ENCODE measurements at places on chromosomes 2 and 18.
A peak's percentile ranks its signal among the peaks of the same experiment; 100 is the strongest.

- DNase-seq = no peak
Observed at GRCh38 chr2:25794544-25795276, 83.6 kb downstream of the ASXL2 start.

DNA sequence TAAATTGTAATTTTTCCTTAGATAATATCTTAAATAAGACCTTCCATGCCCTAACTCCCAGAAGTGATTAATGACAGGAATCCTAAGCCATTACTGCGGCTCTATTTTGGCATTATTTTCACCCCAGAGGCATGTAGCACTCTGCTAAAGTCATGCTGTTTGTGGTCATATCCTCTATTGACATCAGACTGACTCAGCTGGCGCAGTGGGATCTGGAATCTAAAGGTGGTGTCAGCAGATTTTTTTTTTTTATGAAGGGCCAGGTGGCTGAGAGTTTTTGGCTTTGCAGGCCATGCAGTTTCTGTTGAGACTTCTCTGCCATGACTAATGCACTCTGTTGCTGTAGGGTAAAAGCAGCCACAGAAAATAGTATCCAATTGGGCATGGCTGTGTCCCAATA lies 64.1 kb upstream of the ACVR1C start:
- DNase-seq = no peak

DNA sequence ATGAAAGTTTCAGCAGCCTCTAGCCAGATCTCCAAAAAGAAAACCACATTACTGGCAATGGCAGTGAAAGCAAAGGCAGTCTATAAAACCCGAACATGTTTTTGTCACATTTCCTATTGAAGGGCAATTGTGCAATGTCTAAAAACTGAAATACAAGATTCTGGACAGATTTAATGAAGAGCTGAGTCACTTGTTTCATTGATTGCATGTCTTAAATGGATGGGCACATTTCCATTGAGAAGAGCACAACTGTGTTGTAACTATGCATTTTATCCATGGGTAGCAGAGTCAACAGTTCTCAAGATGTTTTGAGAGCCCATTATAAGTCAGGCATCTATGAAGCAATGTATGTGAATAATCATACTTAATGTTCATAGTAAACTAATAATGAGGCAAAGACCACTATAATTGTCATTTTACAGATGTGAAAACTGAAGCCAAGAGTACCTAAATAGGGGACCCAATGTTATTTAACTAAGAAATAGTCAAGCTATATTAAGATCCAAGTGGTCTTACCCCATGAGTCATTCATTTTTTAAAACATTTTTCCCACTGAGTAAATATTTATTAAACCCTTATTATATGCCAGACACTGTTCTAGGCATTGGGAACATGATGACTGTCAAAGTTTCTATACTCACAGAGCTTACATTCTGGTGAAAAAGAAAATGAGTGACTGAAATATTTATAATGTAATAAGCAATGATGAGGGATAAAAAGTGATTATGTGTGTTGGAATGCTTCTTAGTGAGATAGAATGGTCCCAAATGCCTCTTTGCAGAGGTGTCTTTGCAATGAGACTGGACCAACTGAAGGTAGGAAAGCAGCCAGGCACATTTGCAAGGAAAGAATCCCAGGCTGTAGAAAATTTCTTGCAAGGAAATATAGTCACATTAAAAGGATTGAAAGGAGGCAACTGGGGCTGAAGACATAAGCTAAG lies 818.9 kb upstream of the ACVR2A start:
- DNase-seq = no peak

DNA sequence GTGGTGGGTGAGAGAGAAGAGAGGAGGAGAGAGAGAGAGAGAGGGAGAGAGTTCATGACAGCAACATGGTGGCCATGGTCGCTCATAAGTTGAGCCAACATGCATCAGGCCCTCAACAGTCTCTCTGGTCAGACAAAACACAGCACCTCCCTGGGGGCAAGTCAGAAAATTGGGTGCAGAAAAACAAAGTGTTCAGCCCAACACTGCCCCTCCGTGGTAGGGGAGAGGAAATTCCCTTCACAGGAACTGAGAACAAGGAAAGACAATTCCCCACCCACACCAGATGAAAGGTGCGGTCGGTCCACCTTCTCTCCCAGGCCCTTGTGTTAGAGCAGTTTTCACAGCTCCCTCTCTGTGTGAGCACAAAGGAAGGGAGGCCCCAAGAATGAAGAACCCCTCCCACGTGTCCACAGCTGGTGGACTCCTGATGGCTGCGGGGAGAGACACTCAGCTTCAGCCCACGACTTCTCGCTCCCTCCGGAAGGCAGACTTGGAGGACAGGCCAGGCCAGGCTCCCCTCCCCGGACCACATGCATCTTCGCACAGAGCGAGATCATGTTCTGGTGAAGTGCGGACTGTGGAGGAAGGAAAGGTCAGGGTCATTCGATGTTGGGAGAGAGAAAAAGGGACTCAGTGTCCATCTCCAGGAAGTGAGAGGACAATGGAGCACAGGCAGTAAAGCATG lies 181.7 kb downstream of the ANAPC1 start:
- peak; percentile 49 for DNase-seq

GRCh38 chr18:48962994-48963561 lies 12.3 kb upstream of the SMAD7 start:
- DNase-seq = no peak

GRCh38 chr18:9910661-9911060 lies 3.2 kb upstream of the VAPA start:
- DNase-seq = no peak

DNA sequence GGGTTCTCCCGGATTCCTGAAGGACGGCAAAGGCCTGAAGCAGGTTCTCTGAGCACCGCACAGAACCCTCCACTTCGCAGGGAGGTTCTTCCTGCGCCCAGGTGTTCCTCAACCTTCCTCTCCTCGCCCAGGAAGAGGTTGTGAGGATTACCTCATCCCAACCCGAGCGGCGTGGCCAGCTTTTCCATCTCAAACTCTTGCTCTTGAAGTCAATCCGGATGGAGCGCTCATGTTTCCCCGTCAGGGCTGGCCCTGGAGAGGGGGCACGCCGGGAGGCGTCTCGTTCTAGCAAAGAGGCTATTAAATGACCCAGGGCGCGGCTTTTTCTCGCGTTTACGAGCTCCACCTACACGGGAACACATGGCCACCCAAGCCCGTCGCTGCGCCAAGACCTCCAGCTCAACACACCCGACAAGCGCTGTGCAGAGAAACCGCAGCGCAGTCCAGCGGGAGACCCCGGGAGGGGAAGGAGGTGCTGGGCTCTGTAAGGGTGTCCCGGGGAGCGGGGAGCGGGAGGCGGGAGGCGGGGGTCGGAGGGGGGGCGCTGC lies 540 bp upstream of the RAB10 start:
- DNase-seq = peak; percentile 96

- DNase-seq = no peak
Observed at GRCh38 chr2:228417956-228418355, 236.5 kb upstream of the SPHKAP start.

DNA sequence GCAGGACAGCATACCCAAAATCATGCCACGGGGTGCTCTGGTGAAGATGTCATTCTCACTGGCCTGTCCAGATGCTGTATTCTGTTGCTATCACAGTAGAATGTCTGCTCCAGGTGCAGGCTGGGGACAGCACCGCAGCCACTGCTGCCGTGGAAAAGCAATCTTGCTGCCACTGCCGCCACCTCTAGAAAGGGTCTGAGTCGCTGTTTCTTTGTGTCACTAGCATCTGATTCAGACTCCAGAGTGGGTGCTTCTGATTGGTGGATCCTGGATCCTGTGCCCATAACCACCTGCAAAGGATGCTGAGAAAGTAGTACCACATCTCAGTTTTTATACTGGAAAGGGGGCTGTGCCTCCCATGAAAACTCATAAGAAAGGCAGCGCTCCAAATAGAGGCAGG lies 45.3 kb upstream of the CTLA4 start:
- DNase-seq = no peak

DNA sequence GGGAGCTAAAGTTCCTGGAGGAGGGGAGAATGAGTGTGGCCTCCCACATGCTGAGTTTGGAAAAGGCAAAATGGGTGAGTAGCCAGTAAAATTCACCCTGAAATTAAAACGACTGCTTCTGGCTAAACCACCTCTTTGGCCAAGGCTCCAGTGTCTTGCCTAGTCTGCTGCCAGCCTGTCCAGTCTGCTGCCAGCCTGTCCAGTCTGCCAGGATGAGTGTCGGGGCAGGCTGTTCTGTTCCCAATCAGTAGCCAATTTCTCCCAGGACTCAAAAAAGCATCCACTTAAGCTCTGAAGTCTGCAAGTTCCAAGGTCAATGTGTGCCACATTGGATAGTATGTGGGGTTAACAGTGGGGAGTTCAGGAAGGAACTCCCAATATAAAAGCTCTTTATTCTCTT lies 134.6 kb upstream of the KLHL29 start:
- no peak for DNase-seq

GRCh38 chr2:226644399-226644865 lies 155.2 kb downstream of the IRS1 start:
- no peak for DNase-seq

GRCh38 chr2:172098287-172098649 lies 4.4 kb downstream of the DLX2 start:
- DNase-seq = no peak

DNA sequence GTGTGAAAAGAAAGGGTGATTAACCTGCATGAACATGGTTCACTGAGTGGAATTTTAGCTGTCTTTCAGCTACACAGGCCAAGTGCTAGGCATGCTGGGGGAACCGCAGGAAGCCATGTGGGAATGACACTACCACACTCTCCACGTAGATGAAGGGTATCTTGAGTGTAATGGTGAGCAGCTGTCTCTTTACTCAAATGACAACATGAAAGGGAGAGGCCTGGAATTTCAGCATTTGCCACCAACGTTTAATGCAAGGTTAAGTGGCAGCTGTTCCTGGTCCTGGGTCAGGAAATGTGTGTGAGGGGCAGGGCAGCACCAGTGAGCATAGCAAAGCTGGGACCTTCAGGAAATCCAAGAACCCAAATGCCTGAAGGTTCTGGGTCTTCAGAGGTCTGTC lies 588.4 kb downstream of the SLC4A3 start:
- DNase-seq = no peak

GRCh38 chr2:240604291-240604938 lies 17.9 kb downstream of the CAPN10 start:
- DNase-seq = peak; percentile 53

GRCh38 chr2:25700221-25700660 lies 26.9 kb upstream of the DTNB start:
- DNase-seq = peak; percentile 15

- no peak for DNase-seq
Observed at GRCh38 chr2:104340879-104341828, 512.8 kb upstream of the POU3F3 start.

DNA sequence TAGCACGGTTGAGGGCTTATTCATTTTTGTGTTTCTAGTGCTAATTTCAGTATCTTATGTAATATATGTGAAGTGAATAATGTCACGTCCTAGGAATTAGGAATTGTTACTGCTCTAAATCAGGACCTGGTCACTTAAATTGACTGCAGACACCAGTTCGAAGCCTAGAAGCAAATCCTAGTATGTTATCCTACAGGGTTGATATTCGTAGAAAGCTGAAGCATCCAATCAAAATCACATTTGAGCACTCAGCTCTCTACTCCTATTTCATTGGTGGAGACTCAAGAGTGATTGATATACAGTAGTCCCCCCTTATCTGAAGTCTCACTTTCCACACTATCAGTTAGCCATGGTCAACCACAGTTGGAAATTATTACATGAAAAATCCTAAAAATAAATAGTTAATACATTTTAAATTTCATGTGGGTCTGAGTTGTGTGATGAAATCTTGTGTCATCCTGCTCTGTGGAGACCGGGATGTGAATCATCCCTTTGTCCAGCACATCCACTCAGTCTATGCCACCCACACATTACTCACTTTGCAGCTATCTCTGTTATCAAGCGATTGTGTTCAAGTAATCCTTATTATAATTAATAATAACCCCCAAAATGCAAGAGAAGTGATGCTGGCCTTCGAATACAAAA lies 35.2 kb upstream of the SCN9A start:
- no peak for DNase-seq

GRCh38 chr2:47357483-47357882 lies 45.5 kb upstream of the MSH2 start:
- DNase-seq = no peak

GRCh38 chr2:42969231-42970150 lies 177.1 kb upstream of the HAAO start:
- DNase-seq = no peak

GRCh38 chr2:45776160-45776955 lies 124.9 kb downstream of the PRKCE start:
- no peak for DNase-seq

- no peak for DNase-seq
Observed at GRCh38 chr2:35463805-35464596, 891.6 kb upstream of the CRIM1 start.

- DNase-seq = no peak
Observed at GRCh38 chr18:66599190-66599589, 4.7 kb downstream of the CDH19 start.

GRCh38 chr2:100252811-100253698 lies 69.2 kb downstream of the LONRF2 start:
- no peak for DNase-seq

GRCh38 chr2:7338961-7339360 lies 421.7 kb downstream of the RNF144A start:
- no peak for DNase-seq

DNA sequence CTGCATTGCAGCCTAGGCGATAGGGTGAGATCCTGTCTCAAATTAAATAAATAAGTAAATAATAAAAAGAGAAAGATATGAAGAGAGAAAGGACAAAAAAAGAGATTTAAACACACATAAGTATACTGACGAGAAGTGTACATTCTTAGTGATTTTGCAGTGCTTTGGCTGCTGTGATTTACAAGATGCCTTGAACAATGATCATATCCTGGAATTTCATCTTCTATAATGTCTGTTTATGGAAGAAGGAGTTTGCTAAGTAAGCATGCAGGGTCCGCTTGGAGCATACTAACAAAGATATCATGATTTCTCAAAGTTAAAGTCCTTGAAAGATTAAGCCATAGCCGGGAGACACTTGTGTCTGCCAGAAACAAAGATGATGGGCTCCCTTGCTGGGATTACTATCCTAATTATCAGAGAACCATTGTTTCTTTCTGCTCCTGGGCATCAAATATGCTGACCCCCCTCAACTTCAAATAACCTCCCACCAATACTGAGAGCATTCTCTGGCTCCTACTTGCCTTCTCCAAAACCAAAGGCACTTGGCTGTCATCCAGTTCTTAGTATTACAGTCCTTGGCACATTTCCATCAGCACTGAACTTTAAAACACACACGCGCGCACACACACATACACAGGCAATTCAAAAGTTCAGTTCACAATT lies 47.5 kb upstream of the STAM2 start:
- peak; percentile 67 for DNase-seq

GRCh38 chr2:66960161-66960560 lies 437.0 kb upstream of the ETAA1 start:
- DNase-seq = no peak

DNA sequence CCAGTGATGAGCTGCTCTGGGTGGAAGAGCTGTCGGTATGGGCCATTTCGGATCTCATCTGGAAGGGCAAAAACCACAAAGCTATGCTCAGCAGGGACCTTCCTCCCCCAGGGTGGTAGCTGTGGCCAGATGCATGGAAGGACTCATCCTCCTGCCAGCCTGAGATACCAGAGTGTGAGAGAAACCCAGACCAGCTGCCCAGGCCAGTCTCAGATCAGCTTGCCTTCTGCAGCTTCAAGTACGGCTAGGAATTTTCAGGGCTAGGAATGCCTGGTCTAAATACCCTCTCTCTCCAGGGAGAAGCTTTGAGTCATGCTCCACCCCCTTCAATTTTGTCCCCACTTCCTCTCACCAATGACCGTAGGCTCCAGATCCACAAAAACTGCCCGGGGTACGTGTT lies 1.4 kb upstream of the TUBA4B start:
- no peak for DNase-seq

GRCh38 chr2:188970211-188970610 lies 4.0 kb upstream of the COL3A1 start:
- DNase-seq = no peak
